ENCODE measurements at places on chromosomes 5 and 9.

GRCh38 chr5:116778032-116778431 lies 203.4 kb upstream of the SEMA6A start:
- DNase-seq: no peak
- H3K36me3 ChIP-seq: no peaks in the 10 kb centered on the region
- H3K4me3 ChIP-seq: no peak overlapping the region
- no peak overlapping the region for H3K27ac ChIP-seq
- no peaks in the 10 kb centered on the region for H3K27me3 ChIP-seq

DNA sequence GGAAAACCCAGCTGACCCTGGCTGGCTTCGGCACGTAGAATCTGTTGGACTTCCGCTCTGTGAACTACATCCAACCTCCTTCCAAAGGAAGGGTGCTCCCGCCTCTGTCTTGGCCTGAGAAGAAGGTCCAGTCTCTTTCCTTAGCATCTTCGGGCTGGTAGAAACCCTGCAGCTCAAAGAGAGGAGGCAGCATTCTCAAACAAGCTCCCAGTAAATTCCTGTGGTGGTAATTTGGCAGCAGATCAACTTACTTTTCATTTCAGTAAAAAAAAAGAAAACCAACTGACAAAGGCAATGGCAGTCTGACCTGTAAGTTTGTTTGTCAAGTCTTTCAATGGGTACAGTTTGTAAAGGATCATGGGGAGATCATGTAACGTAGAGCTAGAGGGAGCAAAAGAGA lies 176.7 kb downstream of the MED10 start:
- H3K27ac ChIP-seq: no peak overlapping the region
- peak; percentile 97 for DNase-seq
- peaks cover 31% of the 10 kb centered on the region for H3K4me1 ChIP-seq
- H3K4me3 ChIP-seq: no peak overlapping the region
- H3K27me3 ChIP-seq: no peaks in the 10 kb centered on the region

GRCh38 chr5:176573564-176574296 lies 24.6 kb downstream of the CDHR2 start:
- H3K4me1 ChIP-seq: peaks cover 4% of the 10 kb centered on the region
- no peaks in the 10 kb centered on the region for H3K27me3 ChIP-seq
- no peaks in the 10 kb centered on the region for H3K36me3 ChIP-seq
- peak; percentile 63 for DNase-seq
- no peak overlapping the region for H3K27ac ChIP-seq

- DNase-seq: peak; percentile 66
- H3K27ac ChIP-seq: no peak overlapping the region
- no peaks in the 10 kb centered on the region for H3K36me3 ChIP-seq
- H3K27me3 ChIP-seq: no peaks in the 10 kb centered on the region
Observed at GRCh38 chr9:124110307-124110915, 98.8 kb downstream of the LHX2 start.

Measured in PC-3 (cell line).